ENCODE measurements at places on chromosomes 2 and 18.

GRCh38 chr2:108988796-108989713 lies at the start of gene EDAR:
Gene EDAR, minus strand, starts transcription at chr2:108989220. Its CDS starts 58,206 bp downstream, at chr2:108931014.
- no peak for DNase-seq

- DNase-seq, result no peak
Measured at GRCh38 chr2:16314691-16315457, 350.8 kb downstream of the CYRIA start.

GRCh38 chr2:316381-316780 lies 28.5 kb upstream of the ALKAL2 start:
- no peak for DNase-seq

DNA sequence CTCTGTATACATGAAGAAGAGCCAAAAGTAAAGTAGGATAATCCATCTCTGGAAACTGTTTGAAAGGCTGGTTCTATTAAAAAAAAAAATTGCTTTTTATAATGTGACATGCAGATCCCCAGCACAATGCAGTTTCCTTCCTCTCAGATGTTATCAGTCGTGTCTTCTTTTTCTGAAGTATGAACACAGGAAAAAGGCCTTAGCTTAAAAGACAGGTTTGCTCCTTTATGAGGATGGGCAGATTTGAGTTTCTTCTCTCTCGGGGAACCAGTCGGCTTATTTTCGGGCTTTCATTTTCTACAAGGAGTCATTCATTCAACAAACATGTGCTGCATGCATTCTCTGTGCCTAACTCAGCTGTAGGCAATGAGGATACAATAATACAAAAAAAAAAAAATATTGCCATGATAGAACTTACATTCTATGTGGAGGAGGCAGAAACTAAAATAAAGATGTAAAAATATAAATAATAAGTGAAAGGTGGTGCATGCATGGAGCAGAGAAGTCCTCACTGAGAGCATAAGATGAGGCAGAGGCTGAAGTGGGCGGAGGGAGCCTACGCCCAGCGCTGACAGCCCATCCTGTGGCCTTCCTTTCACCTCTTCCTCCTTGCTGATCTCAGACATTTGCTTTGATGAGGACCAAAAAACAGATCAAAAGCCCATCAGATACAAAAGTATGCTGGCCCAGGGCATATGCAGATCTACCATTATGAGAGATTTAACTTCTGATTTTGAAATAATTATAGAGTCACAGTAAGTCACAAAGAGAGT lies at the start of gene CD226:
TSS of gene CD226 (minus strand) at position 513 of the 773 bp plus-strand sequence. CDS start at position 46, 467 bp downstream.
- DNase-seq, result no peak

DNA sequence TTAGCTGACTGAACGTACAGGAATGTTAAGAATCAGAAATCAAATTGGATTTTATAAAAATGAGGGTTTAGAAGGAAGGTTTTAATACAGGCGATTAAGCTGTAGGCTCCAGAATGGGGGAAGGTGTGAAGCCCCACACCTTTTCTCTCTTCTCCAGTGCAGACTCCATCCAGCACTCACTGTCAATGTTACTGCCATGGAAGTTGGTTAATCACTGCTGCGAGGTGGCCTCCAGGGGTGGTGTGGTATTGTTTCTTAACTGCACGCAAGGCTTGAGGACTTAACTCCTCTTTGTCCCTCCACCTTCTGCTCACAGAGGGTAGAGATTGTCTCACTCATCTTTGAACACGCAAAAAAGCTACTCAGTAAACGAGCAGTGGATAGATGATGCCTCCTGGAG lies 26.9 kb upstream of the YWHAQ start:
- no peak for DNase-seq

DNA sequence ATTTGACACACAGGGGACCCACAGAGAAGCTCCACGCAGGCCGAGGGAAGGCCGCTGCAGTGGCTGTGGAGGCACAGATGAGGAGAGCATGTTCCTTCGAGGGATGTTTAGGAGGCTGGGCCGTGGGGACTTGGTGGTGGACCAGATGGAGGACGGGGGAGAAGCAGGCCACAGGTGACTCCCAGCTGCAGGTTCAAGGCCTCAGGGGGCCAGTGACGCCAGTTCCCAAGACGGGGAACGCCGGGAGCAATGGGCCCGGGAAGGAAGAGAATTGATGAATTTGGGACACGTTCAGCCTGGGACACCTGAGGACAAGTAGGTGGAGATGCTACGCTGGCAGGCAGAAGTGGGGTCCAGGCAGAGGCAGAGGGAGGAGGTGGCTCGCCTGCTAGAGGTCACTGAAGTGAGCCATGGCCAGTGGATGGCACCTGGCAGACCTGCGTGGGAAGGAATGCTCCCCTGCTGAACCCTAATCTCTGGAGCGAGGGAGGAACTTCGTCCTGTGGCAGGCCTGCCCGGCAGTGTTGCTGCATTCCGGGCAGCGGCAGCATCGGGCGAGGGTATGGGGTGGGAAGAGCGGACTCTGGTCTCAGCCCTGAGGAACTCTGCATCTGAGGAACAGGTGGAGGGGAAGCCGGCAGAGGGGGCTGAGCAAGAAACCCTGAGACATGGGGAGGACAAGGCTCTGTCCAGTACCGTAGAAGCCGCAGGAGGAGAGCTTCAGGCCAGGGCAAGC lies 25.2 kb upstream of the HPCAL1 start:
- DNase-seq, result no peak

GRCh38 chr2:152134488-152135280 lies 35.8 kb upstream of the CACNB4 start:
- no peak for DNase-seq

- DNase-seq, result no peak
Measured at GRCh38 chr2:9707008-9707407, 76.2 kb upstream of the YWHAQ start.

DNA sequence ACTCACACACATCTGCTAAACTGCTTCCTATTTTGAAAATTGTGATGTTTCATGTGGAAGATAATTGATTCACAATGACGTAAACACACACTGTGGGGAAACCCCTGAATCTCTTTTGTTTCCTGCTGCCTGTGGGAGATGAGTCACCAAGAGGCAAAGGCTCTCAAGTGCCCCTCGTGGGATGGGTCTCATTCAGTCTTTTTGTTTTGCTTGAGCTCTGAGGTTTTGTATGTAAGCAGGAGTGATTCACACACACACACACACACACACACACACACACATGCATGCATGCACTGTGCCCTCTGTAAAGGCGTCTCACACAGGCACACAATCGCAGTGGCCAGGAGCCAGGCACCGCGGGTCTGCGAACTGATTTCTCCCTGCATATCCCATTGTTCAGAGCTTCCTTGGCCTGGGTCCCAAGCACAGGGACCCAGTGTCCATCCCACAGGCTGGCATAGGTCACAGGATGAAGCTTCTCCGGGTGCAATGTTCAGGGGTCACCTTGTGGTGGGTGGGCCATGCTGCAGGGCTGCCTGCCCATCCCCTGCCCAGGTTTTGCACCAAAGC lies 12.1 kb upstream of the ARHGEF4 start:
- DNase-seq, result peak; percentile 43

GRCh38 chr2:179172894-179173293 lies 91.7 kb downstream of the SESTD1 start:
- DNase-seq, result no peak

GRCh38 chr2:169362118-169362893 lies at the start of gene LRP2:
Gene LRP2, minus strand, starts transcription at chr2:169362534. Its CDS starts 135 bp downstream, at chr2:169362399.
- no peak for DNase-seq

GRCh38 chr2:219490186-219490585 lies 8.5 kb upstream of the GMPPA start:
- DNase-seq, result no peak

GRCh38 chr2:174833737-174834136 lies 69.5 kb upstream of the CHRNA1 start:
- DNase-seq, result no peak

DNA sequence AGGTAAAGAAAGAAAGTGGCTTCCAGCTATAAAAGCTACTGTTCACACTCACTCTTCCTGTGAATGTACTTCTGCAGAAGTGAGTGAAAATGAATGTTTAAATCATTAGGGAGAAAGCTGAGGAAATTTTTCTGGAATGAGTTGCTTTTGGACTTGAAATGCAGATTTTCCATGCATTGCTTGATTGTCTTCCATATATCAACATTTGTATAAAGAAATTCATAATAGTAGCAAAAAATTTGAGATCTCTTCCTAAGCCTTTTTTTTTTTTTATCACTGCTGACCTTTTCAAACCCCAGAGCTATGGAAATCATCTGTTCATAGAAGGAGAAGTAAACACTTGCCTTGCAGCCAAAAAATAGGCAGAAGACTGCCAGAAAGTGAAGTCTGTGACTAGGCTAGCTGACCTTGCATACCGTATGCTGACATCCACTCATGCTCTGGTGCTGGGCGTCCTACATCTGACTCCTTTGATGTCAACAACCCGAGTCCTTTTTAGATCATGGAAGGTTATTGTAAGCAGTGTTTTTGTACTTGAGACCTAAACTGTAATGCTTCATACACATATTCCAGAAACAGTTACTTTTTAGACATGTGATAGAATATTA lies 154.5 kb upstream of the RASGRP3 start:
- no peak for DNase-seq

GRCh38 chr2:108239786-108240185 lies at the start of gene SULT1C3:
Gene SULT1C3, plus strand, starts transcription at chr2:108239968. Its CDS starts 7,227 bp downstream, at chr2:108247195.
- no peak for DNase-seq

GRCh38 chr2:43524177-43524965 lies 71.5 kb downstream of the THADA start:
- DNase-seq, result no peak

DNA sequence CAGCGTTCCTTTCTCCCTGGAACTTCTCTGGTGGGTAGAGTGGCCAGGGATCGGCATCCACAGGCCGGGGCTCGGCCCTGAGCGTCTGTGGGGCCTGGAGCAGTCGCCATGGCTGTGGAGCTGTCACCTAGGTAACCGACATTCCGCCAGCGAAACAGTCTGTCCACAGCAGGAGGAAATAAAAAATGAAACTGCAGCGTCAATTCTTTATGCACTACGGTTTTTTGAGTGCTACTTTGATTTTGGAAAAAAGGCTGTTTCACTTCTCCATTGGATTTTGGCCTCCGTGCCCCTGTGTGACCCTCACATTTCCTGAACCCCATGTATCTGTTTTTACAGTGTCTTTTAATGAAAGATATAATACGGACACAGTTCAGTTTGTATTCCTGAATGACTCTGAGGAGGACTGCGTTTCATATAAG lies 163.4 kb downstream of the LDLRAD4 start:
- DNase-seq, result no peak

GRCh38 chr2:171235262-171235881 lies 74.7 kb upstream of the TLK1 start:
- no peak for DNase-seq

GRCh38 chr2:146952696-146953095 lies 892.1 kb upstream of the ACVR2A start:
- no peak for DNase-seq

DNA sequence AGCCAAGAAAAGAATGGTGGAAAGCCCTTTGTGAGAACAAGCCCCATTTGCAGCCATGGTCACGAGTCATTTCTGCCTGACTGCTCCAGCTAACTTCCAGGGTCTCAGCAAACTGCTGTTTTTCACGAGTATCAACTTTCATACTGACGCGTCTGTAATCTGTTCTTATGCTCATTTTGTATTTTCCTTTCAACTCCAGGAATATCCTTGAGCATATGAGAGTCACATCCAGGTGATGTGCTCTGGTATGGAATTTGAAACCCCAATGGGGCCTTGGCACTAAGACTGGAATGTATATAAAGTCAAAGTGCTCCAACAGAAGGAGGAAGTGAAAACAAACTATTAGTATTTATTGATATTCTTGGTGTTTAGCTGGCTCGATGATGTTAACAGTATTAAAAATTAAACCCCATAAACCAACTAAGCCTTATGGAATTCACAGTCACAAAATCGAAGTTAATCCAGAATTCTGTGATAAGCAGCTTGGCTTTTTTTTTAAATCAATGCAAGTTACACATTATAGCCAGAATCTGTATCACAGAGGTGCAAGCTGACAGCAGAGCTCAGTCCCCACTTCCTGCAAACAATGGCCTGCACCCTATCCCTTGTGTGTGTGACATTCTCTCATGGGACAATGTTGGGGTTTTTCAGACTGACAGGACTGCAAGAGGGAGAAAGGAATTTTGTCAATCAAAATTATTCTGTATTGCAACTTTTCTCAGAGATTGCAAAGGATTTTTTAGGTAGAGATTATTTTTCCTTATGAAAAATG lies 26.1 kb downstream of the SLC14A1 start:
- DNase-seq, result no peak

- DNase-seq, result no peak
Measured at GRCh38 chr2:172467382-172467781, 40.0 kb downstream of the ITGA6 start.

GRCh38 chr2:226515344-226516055 lies 284.1 kb downstream of the IRS1 start:
- no peak for DNase-seq

DNA sequence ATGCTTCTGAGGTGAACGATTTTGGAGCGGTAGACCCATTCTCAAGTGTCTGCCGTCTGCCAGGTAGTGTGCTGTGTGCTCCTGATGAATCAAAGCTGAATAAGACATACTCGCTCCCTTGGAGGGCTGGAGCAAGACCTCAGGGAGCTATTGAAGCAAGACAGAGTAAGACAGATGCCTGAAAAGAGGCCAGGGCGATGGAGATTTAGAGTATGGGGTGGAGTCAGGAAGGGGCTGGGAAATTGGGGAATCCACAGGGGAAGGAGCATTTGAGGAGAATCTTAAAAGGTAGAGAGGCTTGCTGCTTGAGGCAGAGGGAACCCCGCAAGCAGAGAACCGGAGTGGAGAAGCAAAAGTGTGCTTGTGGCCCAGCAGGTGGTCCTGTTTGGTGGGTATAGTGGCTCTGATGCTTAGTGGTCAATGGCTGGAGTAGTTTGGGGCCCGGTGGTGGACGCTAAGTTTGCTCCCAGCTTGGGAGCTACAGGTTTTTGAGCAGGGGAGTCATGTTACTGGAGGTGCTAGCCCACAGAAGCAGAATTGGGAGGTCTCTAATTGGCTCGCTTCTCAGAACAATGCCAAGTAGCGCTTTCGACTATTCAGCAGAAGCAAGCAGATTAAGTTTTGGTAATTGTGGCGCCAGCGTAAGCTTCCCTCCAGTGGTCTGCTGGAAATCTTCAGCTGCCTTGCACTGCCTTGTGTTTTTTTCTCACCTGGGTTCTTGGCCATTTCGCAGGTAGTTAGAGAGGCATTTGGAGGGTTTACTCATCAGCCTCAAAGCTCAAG lies 2.0 kb downstream of the CNNM4 start:
- no peak for DNase-seq

- no peak for DNase-seq
Measured at GRCh38 chr2:144596073-144596871, 76.4 kb upstream of the ZEB2 start.

DNA sequence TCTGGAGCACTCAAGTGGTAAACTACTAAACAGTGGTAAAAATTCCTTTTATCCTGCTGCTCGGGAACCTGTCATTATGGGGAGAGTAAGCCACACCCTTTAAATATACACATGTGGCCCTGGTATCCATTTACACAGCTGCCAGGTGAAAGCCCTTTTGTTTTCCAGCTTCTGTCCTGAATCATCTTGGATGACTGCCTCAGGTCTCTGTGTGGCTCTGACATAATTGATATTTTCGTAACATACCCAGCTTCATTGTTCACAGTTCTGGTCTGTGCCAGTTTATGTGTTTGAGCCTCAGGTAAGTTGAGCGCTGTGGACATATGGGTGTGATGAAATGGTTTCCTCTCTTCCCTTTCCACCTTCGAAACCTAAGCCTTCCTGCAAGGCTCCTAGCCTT lies 15.7 kb upstream of the TTC39C start:
- DNase-seq, result no peak

GRCh38 chr2:10432311-10433181 lies 15.6 kb downstream of the ODC1 start:
- DNase-seq, result no peak

All from stimulated activated CD8-positive, alpha-beta memory T cell treated with anti-CD3 and anti-CD28 coated beads, Interleukin-4, amount 100 ng/mL, for 1 hour (primary cell).